ENCODE measurements at places on chromosomes 2 and 18. TPM values are rescaled to one million over a fixed set of nuclear protein-coding genes. Genes with fewer than 3 reads are reported as not detected.
A peak's percentile ranks its signal among the peaks of the same experiment; 100 is the strongest.

Gene GPBAR1
- polyA plus RNA-seq, result 2.2 TPM

Gene CDH2
- polyA plus RNA-seq, result 6.4 TPM

Gene PKDCC
- polyA plus RNA-seq, result not detected

DNA sequence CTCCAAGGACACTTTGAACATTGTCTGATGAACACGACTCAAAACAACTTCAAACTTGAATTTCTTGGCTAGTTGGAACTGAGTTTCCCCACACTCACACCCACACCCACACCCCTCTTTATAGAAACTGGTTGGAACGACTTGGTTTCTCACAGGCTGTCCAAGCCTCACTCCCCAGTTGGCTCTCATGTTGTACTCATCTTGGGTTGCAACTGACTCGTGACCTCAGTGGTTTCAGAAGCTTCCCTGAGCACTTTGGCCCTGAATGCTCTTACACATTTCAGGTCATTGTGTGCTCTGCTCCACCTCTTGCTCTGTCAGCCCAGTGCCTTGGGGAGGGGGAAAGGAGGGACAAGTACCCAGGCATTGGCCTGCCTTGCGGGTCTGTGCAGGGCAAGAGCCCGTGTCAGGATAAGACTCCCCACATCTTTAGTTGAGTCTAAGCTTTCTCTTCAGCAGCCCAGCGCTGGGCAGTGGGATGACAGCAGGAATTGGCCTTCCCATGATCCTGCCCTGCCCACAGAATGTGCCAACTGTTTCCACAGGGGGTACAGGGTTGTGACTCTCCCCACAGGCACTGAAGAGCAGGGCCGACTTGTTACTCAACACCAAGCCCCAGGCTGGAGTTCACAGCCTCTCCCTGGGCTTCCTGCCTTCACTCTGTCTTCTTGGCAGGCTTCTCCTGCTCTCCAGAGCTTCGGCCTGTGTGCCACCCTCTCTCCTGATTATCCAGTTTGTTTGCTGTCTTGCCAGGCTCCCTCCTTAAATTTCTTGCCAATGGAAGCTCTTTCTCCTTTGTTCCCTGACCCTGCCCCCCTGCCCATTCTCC, 104.6 kb downstream of the RTN4 start:
- no peak for DNase-seq

DNA sequence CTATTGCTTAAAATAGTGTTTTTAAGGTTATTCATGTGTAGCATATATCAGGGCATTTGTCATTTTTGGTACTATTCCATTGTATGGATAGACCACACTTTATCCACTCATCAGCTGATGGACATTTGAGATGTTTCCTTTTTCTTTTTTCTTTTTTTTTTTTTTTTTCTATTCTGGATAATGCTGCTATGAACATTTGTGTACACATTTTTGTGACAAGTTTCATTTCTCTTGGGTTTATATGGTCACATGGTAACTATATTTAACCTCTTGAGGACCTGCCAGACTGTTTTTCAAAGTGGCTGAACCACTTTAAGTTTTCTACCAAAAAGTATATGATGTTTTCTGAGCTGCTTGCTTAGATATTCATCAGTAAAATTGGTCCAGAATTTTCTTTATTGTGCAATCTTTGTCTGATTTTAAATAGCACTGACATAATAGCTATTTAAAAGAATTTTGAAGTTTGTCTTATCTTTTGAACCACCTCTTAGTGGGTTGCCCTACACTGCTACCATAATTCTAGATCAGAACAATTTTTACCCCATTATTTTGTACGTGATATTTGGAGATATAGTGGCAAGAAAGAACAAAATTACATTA, 219.4 kb upstream of the SIX3 start:
- DNase-seq, result no peak

DNA sequence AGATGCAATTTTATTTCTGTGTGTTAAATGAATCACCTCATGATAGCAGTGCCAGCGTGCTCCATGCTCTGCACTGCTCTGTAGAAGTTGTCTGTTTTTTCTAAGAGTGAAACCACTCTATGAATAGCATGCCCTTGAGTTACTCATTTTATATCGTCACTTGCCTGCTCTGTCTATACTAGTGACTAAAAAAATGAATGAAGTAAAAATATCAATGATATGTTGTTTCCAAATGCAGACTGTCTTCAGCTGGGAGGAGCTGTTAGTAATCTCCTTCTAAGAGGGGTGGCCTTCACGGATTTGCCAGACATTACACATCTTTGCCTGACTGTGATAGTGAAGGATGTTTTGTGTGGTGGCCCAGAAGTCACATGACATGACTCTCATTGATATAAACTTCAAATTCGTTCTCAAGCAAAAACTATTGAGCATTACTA, 852.1 kb downstream of the CNTNAP5 start:
- no peak for DNase-seq

GRCh38 chr2:241499146-241499965, 9.0 kb downstream of the STK25 start:
- DNase-seq, result no peak

DNA sequence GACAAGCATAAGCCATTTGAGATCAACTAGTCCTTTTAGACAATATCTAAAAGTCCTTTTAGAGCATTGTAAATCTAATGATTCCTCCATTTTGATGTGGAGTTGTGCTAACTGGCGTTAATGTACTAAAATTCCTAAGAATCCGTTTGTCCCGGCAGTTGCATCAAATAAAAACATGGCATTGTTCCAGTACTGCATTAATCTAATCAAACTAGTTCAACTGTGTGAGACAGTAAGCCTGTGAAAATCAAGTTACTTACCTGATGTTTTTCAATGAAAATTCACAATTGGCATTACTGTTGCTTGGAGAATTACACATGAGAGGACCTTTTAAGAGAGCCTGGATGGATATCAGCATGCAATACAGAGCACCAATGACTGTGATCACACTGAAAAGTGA, 13.3 kb downstream of the TM4SF20 start:
- no peak for DNase-seq

- DNase-seq, result no peak
Measured at GRCh38 chr2:158179660-158180059, 78.0 kb downstream of the UPP2 start.

- no peak for DNase-seq
Measured at GRCh38 chr2:160474891-160475787, 18.5 kb downstream of the RBMS1 start.

DNA sequence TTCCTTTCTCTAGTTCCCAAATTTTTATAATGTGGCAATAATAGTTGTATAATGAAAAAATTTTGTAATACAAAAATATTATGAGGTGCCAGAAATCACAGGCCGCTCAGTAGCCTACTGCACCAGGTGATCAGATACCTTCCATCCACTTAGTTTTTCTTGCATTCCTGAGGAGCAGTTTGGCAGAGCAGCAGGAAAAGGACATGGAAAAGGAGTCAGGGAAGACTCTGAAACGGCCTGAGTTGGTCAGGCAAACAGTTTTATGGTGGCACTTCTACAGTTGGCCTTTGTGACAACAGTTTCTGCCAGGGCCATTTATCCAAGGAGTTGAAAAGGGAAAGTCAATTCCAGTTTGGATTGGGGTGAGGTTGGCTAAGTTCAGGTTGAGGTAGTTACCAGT, 165.4 kb upstream of the ALPP start:
- DNase-seq, result peak; percentile 33

DNA sequence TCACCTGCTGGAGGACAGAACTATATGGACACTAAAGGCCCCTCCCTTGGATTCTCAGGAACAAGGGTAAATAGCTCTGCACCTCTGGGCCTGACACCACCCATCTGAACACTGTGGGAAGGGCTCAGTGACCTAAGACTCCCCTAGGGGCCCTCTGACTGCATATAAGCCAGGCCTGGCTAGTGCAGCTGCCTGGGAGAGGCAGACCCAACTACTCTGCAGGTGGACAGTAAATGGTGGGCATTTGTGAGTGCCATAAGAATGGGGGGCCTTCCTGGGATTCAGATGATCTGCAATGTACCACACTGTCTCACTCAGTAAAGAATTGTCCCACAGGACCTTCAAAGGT, 11.2 kb upstream of the WIPF1 start:
- DNase-seq, result no peak
